Fibroblast of upper back skin (primary cell): ENCODE measurements at places on chromosomes 2 and 18.
A peak's percentile ranks its signal among the peaks of the same experiment; 100 is the strongest.

DNA sequence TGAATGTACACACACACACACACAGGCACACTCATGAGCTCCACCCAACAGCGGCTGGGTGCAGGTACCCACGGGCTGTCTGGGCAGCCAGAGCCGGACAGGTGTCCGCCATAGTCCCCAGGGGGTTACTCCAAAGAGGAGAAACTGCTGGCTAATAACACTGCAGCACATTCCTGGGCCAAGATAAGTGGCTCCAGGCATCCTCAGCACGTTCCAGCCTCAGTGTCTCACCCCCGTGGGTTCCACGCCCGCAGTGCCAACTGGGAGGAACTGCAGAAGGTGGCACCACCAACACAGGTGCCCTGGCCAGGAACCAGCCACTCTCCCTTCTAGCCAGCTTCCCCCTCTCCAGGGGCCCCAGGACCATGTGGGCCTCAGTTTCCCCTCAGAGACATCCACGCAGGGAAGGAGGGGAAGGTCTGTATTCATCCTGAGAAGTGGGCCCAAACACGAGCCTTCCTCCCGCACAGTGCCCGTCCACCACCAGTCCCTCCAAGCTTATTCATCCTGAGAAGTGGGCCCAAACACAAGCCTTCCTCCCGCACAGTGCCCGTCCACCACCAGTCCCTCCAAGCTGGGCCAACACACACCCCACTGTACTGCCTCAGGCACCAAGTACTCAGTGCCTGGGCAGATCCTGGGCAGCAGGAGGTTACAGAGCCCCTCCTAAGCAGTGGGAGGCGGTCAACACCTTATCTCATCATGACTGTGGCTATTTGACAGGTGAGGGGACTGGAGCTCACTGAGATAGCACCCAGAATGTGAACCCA, 47.6 kb downstream of the TNS1 start:
- no peak for DNase-seq

DNA sequence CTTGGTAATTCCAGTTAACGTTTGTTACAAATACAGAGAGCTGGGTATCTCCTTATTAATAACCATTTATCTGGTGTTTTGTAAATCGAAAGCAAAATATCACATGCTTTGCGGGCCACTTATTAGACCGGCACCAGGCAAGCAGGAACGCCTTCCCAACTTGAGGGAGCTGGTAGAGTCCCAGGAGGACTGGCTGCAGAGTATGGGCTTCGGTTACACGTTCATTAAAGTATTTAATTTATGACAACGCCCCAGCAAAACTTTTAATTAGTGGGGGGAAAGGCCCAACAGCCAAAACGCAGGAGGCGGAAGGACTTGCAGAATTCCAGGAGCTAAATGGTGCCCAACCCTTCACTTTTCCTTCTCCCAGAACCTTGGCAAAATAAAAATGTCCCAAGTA, 3.7 kb downstream of the SMAD7 start:
- DNase-seq, result no peak

DNA sequence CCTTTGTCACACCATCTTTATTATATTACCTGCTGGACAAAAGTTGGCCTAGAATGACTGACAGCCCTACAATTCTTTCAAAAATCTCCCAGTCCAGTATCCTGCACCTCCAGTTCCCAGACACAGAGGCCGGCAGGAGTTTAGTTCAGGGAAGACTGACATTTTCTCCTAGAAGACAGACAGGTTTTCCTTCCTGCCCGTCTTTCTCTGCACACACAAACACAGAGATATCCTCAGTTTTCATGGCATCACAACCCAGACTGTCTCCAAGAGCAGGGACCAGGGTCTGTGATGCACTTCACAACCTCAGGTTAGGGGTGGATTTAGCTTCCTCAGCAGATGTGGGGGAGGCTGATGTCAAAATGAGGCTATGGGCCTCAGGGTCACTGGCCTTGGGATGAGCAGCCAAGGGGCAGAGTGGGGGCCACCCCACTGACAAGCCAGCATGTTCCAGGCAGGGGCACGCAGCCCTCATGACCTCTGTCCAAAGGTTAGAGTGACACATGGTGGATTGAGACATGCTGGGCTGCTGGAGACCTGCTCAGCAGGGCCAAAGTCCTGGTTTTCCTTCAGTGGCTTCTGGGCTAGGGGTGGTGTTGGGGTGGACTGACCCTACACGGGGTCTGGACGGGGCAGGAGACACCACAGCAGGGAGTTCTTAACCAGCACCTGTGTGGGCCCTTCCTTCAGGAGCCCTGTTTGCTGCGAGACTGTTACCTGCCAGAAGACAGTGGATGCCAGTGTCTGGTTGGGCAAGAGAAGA, 70.5 kb downstream of the SFXN5 start:
- no peak for DNase-seq

GRCh38 chr18:56294484-56295183, 343.8 kb downstream of the TXNL1 start:
- no peak for DNase-seq

- DNase-seq, result no peak
Observed at GRCh38 chr2:236735825-236736238, 166.2 kb downstream of the ACKR3 start.

DNA sequence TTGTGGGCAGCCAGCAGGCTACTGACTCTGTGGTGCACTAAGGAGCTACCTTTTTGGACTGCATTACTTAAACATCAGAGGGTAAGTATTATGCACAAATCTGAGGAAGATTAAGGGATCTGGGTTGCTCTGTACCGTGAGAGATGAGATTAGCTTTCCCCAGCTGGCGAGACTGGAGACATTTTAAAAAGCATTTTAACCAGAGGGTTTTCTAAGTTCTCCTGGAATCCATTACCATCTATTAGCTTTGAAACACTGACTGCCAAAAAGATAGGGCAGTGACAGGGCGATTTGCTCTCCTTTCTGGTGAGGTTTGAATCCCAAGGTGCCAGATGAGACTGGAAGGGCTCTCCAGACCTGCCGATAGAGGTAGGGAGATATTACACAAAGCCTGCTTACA, 63.2 kb downstream of the LYPD6 start:
- no peak for DNase-seq

DNA sequence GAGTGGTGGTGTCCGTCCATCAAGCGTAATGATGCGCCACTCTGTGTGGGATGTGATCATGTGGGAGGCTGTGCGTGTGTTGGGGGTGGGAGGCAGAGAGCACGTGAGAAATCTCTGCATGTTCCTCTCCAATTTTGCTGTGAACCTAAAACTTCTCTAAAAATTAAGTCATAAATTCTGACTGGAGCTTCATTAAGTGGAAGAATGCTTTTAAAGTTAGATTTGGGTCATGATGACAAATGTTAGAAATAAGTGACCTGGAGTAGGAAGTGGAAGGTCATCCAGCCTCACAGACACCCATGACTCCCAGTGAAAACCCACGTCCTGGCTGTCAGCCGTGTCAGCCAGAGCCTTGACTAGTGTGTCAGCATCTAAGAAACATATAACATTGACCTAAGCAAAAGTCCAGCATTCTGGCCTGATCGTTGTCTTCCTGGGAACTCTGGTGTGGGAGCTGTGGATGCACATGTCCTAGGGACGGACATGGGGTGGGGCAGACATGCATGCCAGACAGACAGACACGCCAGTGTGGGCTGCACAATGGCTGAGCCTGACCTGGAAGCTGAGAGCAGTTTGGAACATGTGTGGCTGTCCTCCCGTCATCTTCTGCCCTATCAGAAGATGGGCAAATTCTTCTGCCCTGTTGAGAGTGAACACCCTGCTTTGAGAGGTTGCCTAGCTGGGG, 245.6 kb downstream of the FAM210A start:
- DNase-seq, result no peak

- DNase-seq, result no peak
Observed at GRCh38 chr2:186554850-186555671, 34.8 kb upstream of the ITGAV start.

DNA sequence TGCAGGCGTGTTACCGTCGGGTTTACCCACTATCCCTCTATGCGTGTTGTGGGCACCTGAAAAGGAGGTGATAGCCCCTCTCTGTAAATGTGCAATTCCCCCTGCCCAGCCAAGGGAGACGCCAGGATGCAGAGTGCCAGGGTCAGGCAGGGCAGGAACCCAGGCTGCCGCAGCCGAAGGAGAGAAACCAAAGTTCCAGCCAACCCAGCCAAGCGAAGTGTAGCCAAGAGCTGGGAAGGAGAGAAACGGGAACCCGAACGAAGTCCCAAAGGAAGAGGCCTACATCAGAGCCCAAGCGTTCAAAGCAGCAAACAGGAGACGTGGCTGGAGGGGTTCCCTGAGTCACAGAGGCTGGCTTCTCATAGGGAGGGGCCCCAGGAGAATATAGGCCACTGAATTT, 24.2 kb upstream of the SPR start:
- no peak for DNase-seq

DNA sequence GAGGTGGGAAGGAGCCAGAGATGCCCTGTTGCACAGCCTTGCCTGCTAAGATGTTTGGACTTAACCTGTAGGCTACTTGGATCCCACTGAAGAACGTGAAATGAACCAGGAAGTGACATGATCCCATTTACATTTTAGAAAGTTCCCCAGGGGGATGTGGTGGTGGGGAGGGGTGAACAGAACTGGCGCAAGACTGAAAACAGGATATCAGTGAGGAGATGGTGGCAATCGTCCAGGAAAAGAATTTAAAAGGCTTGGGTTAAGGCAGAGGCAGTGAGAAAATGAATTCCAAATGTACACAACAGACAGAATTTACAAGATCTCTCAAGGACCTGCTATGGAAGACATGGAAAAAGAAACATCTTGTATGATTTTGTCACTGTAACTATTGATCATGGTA, 42.3 kb downstream of the SULT1C2 start:
- peak; percentile 87 for DNase-seq

- DNase-seq, result peak; percentile 61
Observed at GRCh38 chr2:102070058-102070642, 72.4 kb upstream of the IL1R1 start.

GRCh38 chr2:1631292-1632001, 112.9 kb downstream of the PXDN start:
- DNase-seq, result no peak

DNA sequence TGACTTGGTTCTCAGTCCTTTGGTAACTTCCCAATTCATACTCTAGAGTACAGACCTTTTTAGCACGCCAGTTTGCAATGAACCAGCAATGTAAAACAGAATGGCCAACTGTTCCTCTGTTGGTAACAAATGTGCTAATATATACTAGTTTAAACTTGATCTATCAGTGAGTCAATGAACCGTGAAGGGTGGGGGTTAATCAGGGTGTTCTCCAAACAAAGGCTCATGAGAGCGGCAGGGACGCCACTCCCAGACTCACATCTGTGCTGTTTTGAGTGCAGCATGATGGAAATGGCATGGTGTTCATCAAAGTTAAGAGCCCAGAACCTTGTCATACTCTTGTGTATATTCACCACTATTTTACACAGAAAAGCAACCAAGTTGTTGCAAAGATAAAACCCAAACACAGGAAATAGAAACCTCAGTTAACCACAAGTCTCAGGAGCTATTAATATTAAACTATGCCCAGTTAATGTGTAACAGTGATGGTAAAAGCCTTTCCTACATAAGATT, 70.3 kb downstream of the CERKL start:
- DNase-seq, result no peak

DNA sequence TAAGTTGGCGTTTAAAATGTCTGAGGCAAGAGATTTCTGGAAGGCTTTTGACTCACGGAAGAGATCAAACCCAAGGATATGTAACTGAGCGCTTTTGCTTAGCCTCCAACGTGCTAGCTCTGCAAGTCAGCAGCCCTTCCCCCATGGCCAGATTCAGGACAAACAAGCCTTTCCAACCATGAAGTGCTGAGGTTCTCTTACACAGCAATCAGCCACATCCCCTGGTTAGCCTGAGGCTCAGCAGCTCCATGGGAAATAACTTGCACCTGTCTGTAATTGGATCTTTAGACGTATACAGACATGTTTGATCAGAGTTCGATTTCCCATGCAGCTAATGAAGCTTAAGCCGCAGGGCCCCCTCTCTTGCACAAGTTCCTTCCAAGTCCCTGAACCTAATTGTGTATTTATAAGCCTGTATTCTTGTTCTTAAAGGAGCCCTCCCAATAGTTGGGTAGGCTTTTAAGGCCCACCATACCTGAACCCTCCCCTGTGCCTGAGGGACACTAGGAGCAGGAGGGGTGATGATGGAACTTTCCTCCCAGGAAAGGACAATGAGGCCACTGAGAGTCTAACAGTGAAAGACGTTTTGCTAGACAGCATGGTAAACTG, 2.1 kb upstream of the TMEM131 start:
- DNase-seq, result no peak

- no peak for DNase-seq
Observed at GRCh38 chr2:637406-637776, 39.8 kb downstream of the TMEM18 start.

DNA sequence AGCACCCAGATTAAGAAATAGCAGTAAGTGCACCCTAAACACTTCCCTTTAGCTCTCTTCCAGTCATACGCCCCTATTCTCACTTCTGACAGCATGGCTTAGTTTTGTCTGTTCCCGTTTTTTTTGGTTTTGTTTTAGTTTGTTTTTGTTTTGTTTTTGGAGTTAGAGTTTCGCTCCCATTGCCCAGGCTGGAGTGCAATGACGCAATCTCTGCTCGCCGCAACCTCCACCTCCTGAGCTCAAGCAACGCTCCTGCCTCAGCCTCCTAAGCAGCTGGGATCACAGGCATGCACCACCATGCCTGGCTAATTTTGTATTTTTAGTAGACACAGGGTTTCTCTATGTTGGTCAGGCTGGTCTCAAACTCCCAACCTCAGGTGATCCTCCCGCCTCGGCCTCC, 2067.7 kb downstream of the SUCLG1 start:
- no peak for DNase-seq

DNA sequence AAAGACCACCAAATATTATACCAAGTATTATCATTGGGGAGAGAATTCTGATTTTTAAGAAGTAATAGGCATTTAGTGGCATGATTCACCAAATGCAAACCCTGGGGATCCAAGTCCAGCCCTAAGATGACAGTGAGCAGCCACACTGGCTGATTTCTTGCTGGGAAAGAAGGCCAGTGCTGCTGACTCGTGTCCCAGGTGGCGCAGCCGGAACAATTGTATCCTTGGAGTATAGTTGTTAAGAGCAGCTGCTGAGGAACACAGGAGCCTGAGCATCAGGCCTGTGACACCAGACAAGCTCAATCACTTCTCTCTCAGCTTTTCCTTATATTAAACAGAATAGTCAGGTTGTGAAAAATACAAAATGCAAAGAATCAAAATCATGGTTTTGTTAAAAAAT, 48.4 kb downstream of the LRP1B start:
- DNase-seq, result no peak
